ENCODE measurements at places on chromosomes 5 and 9.
A peak's percentile ranks its signal among the peaks of the same experiment; 100 is the strongest.

DNA sequence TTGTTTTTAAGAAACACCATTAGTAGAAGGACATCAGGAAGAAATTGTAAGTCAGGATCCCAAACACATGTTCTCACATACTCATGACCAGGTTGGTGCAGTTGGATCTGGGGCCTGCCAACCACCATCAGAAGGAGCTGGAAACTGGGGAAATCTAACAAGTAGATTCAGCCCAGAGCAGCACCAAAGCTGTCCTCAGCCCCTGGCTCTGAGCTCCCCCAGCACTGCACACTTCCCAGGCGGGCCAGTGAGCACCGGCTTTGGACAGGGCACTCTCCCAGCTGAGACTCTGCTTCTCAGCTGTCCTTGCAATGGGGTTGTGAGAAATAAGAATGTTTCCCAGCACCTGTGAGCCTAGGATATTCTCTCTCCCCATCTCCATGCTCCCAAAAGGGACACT lies 162.5 kb downstream of the PAX5 start:
- no peak for DNase-seq

GRCh38 chr5:73596705-73597328 lies 29.2 kb upstream of the ARHGEF28 start:
- DNase-seq = no peak

DNA sequence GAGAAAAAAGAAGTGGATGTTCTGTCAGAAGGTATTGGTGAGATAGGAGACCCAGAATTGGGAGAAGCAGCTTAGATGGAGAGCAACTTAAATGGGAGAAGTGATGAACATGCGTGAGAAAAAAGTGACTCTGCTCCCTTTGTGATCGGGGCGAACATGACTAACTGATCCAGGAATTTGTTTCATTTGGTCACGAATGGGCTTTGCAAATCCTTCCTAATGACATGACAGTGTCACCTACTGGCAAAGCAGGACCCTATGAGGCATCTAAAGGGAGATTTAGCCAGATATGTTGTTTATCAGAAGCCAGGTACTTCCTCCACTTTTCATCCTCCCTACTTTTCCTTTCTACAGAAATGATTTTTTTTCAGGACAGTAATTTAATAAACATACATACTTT lies 787.4 kb upstream of the RGMB start:
- DNase-seq = peak; percentile 6

GRCh38 chr5:141919218-141920119 lies 4.2 kb upstream of the DELE1 start:
- DNase-seq = no peak

- DNase-seq = no peak
Observed at GRCh38 chr9:126604059-126605055, 9.4 kb upstream of the LMX1B start.

DNA sequence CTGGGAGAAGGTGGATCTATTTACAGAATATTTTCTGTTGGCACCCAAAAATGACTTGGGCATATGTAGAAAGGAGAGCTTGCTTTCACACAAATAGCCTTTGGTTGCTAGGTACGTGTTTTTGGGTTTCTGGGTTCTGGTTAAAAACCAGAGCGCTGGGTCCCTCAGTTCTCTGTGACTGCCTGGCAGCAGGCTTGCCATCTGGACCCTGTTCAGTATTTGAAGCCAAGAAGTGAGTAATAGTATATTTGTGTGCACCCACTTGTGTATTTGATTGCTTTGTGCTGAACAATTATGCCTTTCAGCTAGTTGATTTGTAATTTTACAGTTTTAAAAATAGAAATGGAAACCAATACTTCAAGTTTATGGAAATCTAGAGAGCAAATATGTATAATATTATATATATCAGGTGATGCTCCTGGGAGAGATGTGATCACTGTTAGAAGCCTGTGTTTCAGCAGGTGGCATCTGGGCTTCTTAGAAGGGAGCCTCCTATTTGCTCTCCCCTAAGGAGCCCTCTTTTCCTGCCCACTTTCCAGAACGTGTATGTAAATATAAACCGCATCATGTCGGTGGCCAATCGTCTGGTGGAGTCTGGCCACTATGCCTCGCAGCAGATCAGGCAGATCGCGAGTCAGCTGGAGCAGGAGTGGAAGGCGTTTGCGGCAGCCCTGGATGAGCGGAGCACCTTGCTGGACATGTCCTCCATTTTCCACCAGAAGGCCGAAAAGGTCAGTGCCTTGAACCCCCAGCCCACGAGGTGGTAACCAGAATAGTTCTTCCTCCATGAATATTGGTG lies 153.6 kb downstream of the TRIO start:
- no peak for DNase-seq

DNA sequence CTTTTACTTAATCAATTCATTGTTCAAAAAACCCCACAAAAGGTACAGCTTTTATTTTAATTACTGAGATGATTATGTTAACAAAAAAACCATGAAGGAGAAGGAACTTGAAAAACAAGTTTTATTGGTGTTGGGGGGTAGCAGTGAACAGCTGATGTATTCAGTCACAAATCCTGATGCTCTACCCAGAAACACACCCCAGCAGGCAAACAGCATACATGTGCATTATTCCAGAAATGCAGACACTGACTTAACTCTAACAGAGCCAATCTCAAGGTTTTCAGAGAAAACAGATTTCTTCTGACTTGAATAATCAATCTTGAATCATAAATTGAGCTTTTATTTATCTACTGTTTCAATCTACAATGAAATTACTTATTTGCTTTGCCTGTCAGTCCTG lies 175.2 kb downstream of the ZSWIM6 start:
- no peak for DNase-seq

DNA sequence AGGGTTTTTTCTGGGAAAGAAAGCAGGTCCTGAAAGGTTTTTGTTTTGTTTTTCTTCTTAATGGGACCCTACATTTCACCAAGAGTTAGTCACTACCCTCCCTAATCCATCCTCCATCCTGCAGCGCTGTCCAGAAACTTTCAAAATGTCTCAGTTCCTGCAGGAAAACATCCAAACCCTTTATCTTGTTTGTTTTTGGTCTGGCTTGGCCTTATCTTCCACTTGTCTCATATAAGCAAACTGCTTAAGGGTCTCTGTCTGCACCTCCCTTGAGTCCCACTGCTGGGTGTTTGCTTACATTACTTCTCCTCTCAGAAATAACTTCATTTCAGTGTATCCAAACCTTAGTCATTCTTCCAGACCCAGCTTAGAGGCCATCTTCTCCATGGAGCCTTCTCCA lies 11.0 kb upstream of the TRAF1 start:
- no peak for DNase-seq

DNA sequence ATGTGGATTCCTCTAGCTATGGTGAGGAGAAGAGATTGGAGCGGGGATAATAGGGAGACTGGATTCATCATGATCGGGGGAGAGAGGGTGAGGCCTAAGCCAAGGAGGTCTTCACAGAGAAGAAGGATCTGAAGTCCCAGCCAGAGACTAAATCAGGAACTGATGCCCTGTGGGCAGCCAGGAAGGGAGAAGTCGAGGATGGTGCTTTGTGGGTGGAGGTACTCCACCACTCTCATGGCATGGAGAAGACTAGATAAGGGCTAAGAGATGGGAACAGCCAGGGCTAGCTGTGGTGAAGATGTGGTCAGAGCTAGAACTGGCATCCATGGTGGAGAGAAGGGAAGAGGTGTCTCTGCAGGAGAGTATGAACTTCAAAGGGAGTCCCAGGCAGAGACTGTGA lies 3.0 kb upstream of the RGS14 start:
- no peak for DNase-seq

GRCh38 chr9:37283730-37284325 lies 138.7 kb upstream of the GRHPR start:
- DNase-seq = peak; percentile 18

All from BJ (cell line).